ENCODE measurements at places on chromosomes 1 and 21. TPM values are rescaled to one million over a fixed set of nuclear protein-coding genes. Genes with fewer than 3 reads are reported as not detected.

The LAPTM5 gene
- 0.37 TPM for total RNA-seq

The IPP gene
- total RNA-seq: 4.2 TPM

The ITGB2 gene
- 0.36 TPM for total RNA-seq

The PRELP gene
- total RNA-seq: 0.19 TPM

The INSRR gene
- not detected for total RNA-seq

DNA sequence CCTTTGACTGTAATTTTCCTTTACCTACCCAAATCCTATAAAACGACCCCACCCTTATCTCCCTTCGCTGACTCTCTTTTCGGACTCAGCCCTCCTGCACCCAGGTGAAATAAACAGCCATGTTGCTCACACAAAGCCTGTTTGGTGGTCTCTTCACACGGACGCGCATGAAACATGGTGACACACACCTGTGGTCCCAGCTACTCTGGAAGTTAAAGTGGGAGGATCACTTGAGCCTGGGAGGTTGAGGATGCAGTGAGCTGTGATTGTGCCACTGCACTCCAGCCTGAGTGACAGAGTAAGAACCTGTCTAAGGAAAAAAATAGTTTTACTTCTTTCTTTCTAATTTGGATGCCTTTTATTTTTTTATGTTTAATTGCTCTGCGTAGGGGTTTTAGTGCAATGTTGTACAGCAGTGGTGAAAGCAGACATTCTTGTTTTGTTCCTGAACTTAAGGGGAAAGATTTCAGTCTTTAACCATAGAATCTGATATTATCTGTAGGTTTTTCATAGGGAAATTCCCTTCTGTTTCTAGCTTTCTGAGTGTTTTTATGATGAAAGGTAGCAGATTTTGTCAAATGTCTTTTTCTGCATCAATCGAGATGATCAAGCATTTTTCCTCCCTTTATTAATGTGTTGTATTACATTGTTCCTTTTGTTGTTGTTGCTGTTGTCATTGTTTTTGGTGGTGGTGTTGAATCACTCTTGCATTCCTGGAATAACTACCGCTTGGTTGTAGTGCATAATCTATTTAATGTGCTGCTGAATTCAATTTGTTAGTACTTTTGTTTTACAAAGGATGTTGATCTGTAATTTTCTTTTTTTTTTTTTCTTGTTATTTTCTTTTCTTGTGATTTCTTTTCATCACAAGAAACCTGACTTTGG is 497.4 kb downstream of the DISC1 start:
- H3K4me3 ChIP-seq: peak overlapping the region; percentile 70
- peaks cover 3% of the 10 kb centered on the region for H3K4me1 ChIP-seq
- peaks cover 42% of the 10 kb centered on the region for H3K36me3 ChIP-seq
- H3K27me3 ChIP-seq: no peaks in the 10 kb centered on the region
- no peak overlapping the region for H3K27ac ChIP-seq

- H3K4me1 ChIP-seq: no peaks in the 10 kb centered on the region
- H3K36me3 ChIP-seq: peaks cover 6% of the 10 kb centered on the region
- no peak overlapping the region for H3K27ac ChIP-seq
- peak; percentile 74 for DNase-seq
Measured at GRCh38 chr1:151133018-151133806, 13.2 kb downstream of the SEMA6C start.

GRCh38 chr1:230812568-230812967 is 55.8 kb downstream of the C1orf198 start:
- no peaks in the 10 kb centered on the region for H3K27me3 ChIP-seq
- H3K4me3 ChIP-seq: no peak overlapping the region
- H3K27ac ChIP-seq: no peak overlapping the region

DNA sequence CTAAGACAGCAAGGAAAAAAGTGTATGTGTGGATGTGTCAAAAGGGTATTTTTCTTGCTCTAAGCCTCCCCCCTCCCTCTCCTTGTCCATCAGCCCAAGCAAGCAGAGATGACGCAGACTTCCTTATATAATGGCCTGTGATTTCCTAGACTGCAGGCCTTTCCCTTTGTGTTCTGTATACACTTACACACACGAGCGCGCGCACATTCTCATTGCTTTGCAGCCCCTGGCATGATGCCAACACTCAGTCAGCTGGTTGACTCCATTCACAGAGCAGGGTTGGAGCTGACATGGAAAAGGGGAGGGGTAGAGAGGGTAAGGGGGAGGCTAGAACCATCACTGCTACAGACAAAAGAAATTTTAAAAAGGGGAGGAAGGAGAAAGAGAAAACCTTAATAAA is 41.8 kb downstream of the GATAD2B start:
- H3K4me3 ChIP-seq: no peak overlapping the region
- H3K4me1 ChIP-seq: peaks cover 2% of the 10 kb centered on the region
- H3K27ac ChIP-seq: no peak overlapping the region
- no peaks in the 10 kb centered on the region for H3K36me3 ChIP-seq
- DNase-seq: no peak

- DNase-seq: no peak
- no peak overlapping the region for H3K4me3 ChIP-seq
- H3K36me3 ChIP-seq: no peaks in the 10 kb centered on the region
- H3K27me3 ChIP-seq: no peaks in the 10 kb centered on the region
- peaks cover 4% of the 10 kb centered on the region for H3K4me1 ChIP-seq
Measured at GRCh38 chr1:54255026-54255702, 55.2 kb downstream of the MRPL37 start.

DNA sequence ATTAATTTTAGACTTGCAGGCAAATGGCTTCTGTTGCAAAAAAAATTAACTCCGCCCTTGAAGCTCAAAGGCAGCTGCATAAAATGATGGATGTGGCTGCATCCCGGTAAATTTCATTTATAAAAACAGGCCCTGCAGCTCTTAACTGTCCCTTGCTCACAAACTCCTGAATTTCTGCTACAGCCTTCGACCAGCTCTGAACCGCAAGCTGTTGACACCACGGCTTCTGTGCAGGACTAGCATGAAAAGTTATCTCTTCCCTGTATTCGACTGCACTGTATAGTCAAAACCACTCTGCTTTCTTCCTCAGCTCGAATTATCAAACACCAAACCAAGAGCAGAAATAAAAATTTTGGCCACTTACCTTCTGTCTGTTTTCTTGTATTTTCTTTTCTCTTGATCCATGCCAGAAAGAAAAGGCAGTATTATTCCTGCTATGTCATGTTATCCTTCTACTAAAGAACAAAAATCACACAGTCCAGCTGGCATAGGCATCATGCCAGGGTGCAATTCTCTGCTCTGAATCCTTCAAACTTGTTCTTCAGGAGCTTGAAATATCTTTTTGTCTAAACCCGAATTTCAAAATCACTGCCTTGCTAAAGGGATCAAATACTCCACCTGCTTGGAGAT is 195.5 kb upstream of the NCAM2 start:
- H3K27me3 ChIP-seq: no peaks in the 10 kb centered on the region
- no peak for DNase-seq
- no peak overlapping the region for H3K4me3 ChIP-seq
- H3K4me1 ChIP-seq: no peaks in the 10 kb centered on the region

GRCh38 chr21:17491716-17492414 is 21.0 kb upstream of the CXADR start:
- H3K4me3 ChIP-seq: no peak overlapping the region
- H3K27ac ChIP-seq: no peak overlapping the region
- H3K36me3 ChIP-seq: no peaks in the 10 kb centered on the region
- H3K27me3 ChIP-seq: no peaks in the 10 kb centered on the region
- no peaks in the 10 kb centered on the region for H3K4me1 ChIP-seq
- no peak for DNase-seq

- no peak for DNase-seq
- peaks cover 89% of the 10 kb centered on the region for H3K27me3 ChIP-seq
- H3K27ac ChIP-seq: no peak overlapping the region
- peaks cover 21% of the 10 kb centered on the region for H3K4me1 ChIP-seq
- peak overlapping the region; percentile 57 for H3K4me3 ChIP-seq
- no peaks in the 10 kb centered on the region for H3K36me3 ChIP-seq
Measured at GRCh38 chr1:180232521-180233043, 2.5 kb downstream of the LHX4 start.

- no peak overlapping the region for H3K4me3 ChIP-seq
- DNase-seq: no peak
- H3K27ac ChIP-seq: no peak overlapping the region
- H3K27me3 ChIP-seq: no peaks in the 10 kb centered on the region
Measured at GRCh38 chr1:58223522-58223921, 323.0 kb downstream of the OMA1 start.

- H3K27ac ChIP-seq: no peak overlapping the region
- no peak for DNase-seq
- no peaks in the 10 kb centered on the region for H3K27me3 ChIP-seq
- no peaks in the 10 kb centered on the region for H3K36me3 ChIP-seq
- H3K4me1 ChIP-seq: no peaks in the 10 kb centered on the region
Measured at GRCh38 chr1:91386109-91386508, 18.5 kb downstream of the HFM1 start.

DNA sequence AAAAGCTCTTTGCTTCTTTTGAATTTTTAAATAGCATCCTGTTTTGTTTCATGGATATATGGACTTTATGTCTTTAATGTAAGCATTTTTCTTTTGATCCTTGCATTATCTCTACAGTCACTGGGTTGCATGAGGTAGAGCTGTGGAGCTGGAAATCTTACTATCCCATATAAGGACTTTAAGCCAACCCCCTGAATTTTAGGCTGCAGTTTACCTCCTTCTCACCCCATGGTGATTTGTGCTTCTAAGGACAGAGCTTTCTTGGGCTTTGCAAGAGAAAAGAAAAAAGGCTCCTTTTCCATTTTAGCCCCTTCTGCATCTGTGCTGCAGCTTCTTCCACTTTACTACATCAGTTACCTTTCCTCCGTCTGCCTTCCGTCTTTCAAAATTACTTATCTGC is 373.8 kb downstream of the HHAT start:
- no peaks in the 10 kb centered on the region for H3K27me3 ChIP-seq
- no peak overlapping the region for H3K4me3 ChIP-seq
- no peak for DNase-seq
- no peak overlapping the region for H3K27ac ChIP-seq
- no peaks in the 10 kb centered on the region for H3K4me1 ChIP-seq

- H3K36me3 ChIP-seq: no peaks in the 10 kb centered on the region
- peak; percentile 88 for DNase-seq
- H3K4me1 ChIP-seq: peaks cover 6% of the 10 kb centered on the region
- H3K4me3 ChIP-seq: peak within 1 kb of the TSS; percentile 77
- H3K27ac ChIP-seq: peak within 1 kb of the TSS; percentile 93
Measured at GRCh38 chr1:200669314-200670241, at the start of gene DDX59. DDX59 (minus strand) TSS chr1:200669907; CDS start chr1:200666740, 3,167 bp downstream.
